ENCODE measurements at places on chromosomes 16 and 17.

- no peak for DNase-seq
These were observed 12.8 kb downstream of the CRYM start for GRCh38 chr16:21265104-21265837.

GRCh38 chr16:88618956-88619667 lies 19.3 kb upstream of the IL17C start:
- DNase-seq = no peak

DNA sequence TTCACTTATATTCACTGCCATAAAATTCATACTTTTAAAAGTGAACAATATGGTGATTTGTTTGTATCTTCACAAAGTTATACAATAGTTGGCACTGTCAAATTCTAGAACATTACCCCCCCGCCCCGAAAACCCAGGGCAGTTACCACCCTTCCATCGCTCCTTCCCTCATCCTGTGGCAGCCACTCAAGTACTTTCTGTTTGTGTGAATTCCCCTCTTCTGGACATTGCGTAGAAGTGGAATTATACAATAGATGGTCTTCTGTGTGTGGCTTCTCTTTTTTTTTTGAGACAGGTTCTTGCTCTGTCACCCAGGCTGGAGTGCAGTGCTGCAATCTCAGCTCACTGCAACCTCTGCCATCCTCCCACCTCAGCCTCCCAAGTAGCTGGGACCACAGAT lies 58.6 kb downstream of the SPECC1 start:
- no peak for DNase-seq

DNA sequence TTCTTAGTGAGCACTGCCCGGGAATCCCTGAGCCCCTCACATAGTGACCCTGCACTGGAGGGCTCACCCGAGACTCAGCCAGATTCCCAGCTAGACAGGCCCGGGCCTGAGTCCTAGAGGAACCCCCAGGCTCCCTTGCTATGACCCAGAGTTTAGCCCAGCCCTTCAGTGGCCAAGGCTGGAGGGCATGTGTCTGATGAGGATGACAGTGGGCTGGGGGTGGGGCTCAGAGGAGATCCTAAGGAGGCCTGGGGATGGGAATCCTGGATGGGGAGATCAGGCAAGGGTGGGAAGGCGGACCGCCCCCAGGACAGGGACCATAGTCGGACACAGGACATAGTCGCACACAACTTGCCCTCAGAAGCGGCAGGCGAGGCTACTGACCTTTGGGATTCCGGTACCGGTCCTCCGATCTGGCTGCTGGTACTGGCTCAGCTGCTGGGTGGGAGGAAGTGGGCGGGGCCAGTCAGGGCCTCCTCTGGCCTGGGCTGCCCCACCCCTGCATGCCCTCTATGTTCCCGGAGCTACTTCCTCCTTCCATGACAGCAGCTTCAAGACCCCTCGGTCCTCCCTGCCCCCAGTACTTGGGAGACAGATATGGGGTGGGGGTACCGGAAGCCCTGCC lies 1.1 kb downstream of the CD79B start:
- no peak for DNase-seq

DNA sequence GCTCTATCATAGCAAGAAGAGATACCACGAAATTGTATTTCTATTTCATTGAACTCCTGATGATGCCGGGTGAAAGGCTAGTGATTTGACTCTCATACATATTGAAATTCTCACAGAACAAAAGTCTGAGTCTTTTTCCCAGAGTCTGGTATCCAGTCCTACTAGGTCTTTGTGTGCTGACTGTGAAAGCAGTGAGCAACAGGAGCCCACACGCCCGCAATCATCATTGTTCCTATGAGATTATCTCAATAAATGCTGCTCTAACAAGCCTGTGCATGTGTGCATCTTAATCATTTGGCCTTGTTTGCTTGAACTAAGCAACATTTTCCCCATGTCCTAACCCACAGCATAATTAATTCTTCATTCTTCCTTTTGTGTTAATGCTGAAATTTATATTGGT lies 1466.0 kb downstream of the CDH11 start:
- no peak for DNase-seq

DNA sequence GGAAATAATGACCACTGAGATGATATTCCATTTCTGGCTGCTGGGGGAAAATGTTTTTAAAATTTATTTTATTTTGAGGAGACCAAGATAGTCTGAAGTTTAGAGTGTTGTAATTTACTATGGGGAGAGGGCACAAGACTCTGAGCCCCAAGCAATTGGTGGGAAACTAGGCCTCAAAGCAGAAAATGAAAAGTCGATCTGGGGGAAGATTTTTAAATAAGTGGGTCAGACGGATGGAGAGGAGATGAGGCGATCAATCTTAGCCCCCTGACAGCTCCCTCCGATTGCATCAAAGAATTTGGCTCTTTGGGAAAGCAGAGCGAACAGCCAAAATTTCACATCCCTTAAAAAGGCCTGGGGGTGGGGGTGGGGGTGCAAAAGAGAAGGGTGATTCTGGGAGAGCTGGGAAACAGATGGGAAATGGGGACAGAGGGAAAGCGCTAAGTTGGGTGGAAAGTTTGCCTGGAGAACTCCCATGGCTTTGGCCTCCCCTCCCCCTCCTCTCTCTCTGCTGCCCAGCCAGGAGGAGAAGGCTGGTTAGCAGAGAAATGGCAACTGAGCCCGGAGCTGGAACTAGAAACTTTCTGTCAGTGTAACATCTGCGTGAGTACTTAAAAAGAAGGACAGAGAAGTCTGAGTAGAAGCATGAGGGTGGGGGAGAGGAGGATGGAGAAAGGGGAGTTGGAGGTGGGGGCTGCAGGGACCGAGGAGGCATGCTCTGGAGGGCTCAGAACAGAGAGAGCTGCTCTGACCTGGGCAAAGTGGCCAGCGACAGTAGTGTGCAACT lies 1.4 kb upstream of the HOXB2 start:
- DNase-seq = no peak

DNA sequence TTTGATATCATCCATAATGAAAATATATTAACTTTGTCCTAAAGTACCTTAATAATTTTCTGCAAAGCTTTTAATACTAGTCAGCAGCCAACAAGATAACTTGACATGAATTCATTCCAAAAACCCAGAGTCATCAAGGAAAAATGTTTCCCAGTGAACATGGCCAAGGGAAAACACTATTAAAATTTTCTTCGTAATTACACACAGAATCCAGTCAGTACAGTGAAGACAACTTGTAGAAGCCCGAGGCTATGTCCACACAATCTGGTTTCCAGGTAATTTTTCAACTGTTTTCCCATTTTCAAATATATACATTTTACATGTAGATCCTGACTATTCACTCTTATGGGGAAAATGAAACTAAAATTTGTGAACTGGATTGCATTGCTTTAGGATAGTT lies 600.9 kb downstream of the CDH8 start:
- no peak for DNase-seq

GRCh38 chr17:11644265-11645212 lies 46.3 kb downstream of the DNAH9 start:
- peak; percentile 20 for DNase-seq

DNA sequence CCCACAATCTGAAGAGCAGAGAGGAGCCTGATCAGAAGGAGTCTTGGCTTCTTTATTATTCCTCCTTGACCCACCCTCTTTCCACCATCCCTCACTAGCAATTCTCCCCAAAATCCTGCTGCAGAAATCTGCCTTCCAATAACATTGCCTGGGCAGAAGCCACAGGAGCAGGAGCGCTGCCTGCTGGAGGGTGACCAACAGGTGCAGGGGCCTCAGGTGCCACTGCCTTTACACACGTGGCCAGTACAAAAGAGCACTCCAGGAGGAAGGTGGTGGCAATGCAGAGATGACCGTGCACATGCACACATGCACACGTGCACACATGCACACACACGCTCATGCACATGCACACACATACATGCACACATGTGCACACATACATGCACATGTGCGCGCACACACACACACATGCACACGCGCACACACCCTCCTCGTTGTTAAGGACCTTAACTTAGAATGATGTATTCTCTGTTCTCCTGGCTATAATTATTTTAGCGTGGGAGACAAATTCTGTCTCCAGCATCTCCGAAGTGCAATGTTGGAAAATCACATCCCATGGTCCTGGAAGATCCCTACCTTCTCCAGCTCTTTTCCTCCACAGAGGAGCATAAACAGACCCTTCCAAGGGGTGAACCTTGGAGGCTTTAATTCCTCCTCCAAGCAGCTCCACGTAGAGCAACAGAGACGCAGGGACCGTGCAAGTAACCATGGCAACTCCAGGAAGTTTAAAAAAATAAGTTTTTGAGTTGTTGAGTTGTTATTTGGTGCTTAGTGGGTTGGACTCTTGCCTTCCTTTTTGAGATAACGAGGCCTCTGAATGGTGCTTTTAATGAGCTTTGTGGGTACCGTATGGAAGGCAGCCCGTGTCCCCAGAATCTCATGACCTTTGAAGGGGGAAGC lies 12.6 kb downstream of the RBFOX3 start:
- DNase-seq = no peak

DNA sequence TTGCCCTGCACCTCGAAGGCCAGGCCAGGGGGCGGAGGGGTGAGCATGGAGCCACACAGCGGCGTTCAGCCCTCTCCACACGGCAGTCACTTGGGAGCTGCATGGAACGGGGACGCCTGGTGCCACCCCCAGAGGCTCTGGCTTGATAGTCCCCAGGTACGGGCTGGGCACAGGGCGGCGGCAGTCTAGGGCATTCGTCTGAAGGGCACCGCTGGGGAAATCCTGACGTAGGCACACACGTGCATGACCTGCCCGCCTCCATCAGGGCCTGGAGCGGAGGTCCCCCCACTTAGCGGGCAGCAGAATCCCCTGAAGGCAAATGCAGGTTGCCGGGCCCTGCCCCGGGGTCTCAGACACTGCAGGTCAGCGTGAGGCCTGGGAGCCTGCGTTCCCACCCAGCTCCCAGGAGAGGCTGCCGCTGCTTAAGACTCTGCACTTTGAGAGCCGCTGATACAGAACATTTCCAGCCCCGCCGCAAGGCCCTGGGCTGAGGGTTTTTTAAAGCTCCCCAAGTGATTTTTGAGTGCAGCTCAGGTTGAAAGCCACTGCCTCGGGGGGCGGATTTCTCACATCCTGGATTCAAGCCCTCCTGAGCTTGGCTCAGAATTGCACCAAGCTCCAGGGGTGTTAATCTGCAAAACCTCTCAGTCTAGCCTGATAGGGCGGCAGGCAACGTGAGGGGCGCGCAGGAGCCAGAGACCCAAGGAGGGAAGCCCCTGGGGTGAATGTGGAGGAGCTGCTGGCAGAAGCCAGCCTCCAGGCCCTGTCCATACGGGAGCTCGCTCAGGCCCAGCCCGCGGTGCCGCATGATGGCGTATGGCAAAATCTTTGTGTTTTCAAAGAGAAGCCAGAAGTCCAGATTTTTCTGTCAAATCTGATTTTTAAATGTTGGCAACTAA lies 182.3 kb upstream of the GSE1 start:
- DNase-seq = no peak

- no peak for DNase-seq
These were observed 6.5 kb upstream of the BAHCC1 start for GRCh38 chr17:81388612-81389367.

- no peak for DNase-seq
These were observed 2.9 kb downstream of the NKD1 start for GRCh38 chr16:50550866-50551641.

- DNase-seq = no peak
These were observed 75.0 kb upstream of the CPHXL start for GRCh38 chr16:75801307-75801706.

DNA sequence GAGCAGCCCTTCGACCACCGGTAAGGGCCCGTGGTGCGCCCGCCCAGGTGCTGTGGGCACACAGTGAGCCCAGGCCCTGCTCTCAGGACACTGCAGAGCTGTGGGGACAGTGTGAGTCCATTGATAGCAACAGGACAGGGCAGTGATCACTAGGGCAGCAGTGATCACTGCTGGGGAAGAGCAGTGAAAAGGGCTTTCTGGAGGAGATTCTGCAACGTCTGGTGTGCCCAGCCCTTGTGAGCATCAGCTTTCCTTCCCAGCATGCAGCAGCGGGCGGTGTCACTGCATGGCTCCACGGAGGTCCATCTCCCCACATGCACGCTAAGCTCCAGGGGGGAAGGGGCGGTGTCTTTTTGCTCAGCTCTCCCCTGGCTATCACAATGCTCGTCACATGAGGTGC lies 32.1 kb downstream of the MAP1LC3B start:
- DNase-seq = no peak

- DNase-seq = no peak
These were observed 45.5 kb upstream of the TNRC6A start for GRCh38 chr16:24683847-24684493.

DNA sequence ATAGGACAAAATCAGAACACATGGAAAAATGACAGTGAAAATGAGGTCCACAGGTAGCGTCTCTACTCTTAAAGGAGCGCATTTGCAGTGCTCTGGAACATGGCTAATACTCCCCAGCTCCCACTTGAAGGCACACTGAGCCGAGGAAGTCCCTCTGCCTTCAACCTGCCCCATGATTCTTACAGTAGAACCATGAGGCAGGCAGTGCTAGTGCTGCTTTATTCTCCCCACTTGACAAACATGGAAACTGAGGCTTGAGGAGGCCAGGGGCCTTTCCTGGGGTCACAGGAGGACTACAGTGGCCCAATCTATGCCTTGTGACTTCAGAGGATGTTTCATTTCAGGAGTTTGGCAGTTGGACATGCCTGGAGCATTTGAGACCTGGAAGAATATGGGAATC lies 244.1 kb upstream of the MAF start:
- no peak for DNase-seq

Measured in COR-L47 (cell line).